CD4-positive, alpha-beta T cell treated with Interleukin-6 at 100 ng/mL for 8 hours (primary cell): ENCODE measurements at places on chromosomes 2 and 18.
A peak's percentile ranks its signal among the peaks of the same experiment; 100 is the strongest.

- DNase-seq: no peak
These were observed 21.0 kb upstream of the C2orf80 start for GRCh38 chr2:208210688-208211451.

- no peak for DNase-seq
These were observed 73.6 kb downstream of the COPS8 start for GRCh38 chr2:237159006-237159911.

DNA sequence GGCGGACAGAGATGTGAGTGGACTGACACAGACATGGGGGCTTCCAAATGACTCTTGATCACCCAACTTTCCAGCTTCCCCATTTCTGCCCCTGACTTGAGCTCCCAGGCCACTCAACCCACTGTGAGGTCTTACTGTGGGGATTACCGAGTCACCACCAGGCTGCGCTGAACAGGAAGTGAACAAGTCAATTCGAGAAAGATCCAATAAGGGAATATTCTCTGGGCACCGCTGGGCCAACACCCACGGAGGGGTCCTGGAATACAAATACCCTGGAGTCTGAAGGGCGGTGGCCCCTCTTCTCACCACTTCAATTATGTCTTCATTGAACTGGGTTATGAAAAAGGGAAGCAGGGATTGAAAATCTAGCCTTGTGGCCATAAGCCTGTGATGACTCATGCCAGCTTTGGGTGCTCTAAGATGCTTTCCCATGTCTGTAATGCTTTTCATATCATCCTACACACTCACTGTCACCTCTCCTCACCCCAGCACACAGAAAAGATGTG, 37.7 kb downstream of the BCL11A start:
- no peak for DNase-seq

DNA sequence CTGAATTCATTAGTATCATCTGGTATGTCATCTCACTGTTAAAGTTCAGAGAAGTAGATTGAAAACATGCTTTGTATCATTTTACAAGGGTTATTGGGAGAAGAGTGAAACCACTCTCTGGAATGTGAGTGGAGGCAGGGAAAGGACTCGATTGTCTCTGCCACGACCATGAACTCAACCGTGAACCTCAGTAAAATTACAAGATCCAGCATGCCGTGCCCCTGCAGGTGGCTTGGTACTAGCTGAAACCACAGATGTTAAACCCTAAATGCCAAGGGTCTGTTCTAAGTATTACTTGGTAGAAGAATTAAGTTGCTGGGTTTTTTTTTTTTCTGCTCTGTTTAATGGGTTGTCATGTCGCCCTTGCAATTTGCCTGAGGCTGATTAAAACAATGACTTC, 197.2 kb downstream of the MYO3B start:
- DNase-seq: no peak

DNA sequence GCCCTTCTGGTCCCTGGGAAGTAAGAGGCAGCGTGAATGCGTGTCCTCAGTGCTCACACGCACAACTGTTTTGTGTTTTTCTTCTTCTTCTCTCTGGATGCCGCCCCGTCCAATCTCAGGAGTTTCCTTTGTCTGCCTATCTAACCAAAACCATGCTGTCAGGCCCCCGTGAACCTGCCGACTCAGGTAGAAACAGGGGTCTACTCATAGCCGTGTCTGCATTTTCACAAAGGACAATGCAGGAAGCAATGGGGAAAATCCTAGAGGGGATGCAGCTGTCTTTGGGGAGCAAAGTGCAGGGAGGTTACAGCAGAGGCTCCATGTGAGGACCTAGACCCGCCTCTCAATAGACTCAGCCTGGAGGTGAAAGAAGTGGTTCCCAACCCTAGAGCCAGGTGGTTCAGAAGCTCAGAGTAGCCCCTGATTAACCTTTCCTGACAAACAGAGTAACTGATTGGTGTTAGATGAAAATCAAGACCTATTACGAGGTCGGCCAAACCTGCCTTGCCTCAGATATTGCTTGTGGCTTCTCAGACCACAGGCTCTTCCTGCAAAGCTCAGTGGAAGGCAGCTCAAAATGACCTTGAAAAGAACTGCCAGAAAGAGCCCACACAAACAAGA, 49.3 kb downstream of the CD226 start:
- DNase-seq: peak; percentile 25

- no peak for DNase-seq
These were observed 260.6 kb downstream of the PAX3 start for GRCh38 chr2:222038067-222038802.

DNA sequence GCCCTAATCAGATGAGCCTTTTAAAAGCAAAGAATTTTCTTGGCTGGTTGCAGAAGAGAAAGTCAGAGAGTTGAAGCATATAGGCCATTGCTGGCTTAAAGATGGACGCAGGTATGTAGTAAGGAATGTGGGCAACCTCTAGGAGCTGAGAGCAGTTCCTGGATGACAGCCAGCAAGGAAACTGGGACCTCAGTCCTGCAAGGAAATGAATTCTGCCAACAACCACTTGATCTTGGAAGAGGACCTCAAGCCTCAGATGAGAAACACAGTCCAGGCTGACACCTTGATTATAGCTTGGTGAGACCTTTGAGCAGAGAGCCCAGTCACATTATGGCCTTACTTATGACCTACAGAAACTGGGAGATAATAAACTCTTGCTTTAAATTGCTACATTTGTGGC, 15.7 kb downstream of the PHOSPHO2 start:
- no peak for DNase-seq

DNA sequence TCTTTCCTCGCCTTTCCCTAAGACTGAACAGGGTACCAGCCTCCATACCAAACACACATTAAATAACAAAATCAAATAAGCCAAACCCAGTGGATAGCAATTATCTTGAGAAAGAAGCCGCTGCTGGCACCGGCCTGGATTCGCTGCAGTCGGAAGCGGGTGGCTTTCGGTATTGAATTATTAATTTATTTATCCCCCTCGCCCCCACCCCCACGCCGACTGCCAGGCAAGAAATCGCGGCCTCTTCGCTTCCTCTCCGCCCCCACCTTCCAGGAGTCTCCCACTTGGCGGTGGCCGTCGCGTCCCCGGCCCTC, 370 bp upstream of the ZNF804A start:
- DNase-seq: no peak

- no peak for DNase-seq
These were observed 69.6 kb downstream of the ACVR1C start for GRCh38 chr2:157559061-157559460.

DNA sequence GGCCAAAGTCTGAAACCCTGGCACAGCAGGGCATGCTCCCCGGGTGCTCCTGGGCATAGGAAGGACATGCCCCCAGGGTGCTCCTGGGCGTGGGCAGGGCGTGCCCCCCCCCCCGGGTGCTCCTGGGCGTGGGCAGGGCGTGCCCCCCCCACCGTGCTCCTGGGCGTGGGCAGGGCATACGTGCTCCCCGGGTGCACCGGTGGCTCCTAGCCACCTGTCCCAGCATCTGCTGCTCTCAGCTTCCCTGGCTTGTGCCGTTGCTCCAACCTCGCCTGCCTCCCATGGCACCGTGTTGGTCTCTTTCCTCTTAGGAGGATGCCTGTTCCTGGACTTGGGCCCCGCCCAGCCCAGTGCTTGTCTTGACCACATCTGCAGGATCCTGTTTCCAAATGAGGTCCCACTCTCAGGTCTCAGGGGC, 95.6 kb upstream of the CTDP1 start:
- no peak for DNase-seq

GRCh38 chr18:58272779-58273435, 228.9 kb downstream of the NEDD4L start:
- peak; percentile 3 for DNase-seq

- no peak for DNase-seq
These were observed 241.0 kb upstream of the RBBP8 start for GRCh38 chr18:22691946-22692710.

DNA sequence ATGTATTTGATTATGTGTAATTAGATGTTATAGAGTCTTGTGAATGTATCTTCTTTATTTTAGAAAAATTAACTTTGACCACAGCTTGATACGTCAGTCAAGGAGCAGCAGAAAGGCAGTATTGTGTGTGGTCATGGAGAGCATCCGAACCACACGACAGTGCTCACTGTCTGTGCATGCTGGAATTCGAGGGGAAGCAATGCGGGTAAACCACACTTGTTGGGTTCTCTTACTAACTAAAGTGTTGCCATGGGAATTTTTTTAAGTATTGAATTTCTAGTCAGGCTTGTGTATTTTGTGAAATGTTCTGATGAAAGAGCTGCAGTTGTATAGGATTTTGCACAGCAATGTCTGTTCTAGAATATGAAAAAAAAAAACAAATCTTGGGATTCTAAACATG, 4.8 kb downstream of the PJVK start:
- no peak for DNase-seq

- DNase-seq: no peak
These were observed 62.0 kb upstream of the TAF1B start for GRCh38 chr2:9781252-9781651.

DNA sequence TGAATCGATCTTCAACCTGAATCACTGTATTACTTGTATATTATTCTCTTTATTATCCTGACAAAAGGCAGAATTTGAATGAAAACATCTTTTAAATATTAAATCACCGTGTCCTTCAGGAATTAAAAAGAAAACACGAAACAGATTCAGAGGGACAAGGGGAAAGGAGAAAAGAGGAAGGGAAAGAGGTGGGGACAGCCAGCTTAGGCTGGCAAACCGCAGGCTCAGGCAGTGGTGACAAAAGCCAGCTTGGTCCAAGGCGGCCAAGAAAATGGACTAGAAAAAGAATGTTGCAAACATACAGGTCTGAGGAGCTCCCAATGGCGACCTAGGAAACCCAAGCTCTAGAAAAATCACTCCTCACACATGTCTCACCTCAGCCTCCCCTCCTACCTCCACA, 6.8 kb downstream of the B4GALT6 start:
- DNase-seq: no peak

DNA sequence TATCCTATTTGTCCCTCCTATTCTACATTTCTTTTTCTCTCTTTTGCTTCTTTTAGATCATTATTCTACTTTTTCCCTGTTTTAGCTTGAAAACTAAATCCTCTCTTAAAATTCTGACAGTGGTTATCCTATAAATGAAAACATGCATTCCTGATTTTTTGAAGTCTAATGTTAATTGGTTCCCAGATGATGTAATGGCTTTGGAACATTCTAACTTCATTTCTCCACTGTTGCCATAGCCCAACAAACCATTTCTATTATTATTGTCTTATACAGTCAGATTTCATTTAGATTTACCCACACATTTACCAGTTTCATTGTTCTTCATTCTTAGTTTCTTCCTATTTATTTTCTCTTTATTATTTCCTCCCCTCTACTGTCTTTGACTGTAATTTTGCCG, 36.5 kb downstream of the SIGLEC15 start:
- DNase-seq: no peak

DNA sequence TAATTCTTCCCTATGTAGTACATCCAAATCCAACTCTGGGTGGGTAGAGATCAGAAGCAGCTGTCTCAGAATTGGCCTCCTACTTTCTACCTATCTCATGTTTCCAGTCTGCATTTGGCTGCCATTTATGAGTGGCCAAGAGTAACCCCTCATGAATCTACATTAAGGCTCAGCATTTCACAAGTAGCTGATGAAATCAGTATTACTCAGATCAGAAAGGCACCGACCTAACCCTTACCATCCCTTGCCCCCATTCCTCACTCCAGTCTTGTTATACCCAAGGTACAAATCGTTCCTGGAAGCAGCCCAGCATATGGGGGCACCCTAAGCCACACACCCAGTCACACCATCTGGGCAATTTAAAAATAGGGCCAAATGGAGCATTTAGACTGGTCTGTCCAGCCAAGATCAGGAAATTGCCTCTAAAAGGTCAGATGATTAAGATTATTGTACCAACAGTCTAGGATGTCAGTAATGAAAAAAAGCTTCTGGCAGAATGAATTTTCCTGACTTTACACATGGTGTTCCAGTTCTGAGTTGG, 37.1 kb downstream of the CD28 start:
- no peak for DNase-seq

DNA sequence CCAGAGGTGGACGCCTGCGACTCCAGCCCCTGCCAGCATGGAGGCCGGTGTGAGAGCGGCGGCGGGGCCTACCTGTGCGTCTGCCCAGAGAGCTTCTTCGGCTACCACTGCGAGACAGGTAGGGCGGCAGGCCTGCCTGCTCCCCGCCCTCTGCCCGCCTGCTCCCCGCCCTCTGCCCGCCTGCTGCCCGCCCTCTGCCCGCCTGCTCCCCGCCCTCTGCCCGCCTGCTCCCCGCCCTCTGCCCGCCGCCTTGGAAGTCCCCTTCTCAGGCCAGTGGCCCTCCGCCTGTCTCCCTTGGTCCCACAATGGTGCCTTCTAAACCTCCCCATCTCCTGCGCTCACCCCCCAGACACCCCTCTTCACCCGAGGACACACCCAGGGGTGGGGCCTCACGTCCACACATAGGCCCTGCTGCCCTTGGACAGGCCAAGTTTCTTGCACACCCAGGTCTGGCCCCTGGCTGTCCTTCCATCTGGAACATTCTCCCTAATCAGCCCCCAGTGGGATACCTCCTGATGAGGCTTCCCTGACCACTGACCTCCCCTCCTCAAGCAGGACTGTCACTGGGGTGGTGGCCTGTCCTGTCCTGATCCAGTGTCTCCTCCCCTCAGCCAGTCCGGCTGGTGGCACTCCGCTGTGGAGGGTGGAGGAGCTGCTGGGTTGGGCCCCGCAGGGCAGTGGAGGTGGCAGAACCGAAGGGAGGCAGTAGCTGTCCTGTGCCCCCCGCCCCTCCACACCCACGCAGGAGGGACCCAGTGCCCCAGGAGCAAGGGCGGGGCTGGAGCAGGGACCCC, 37.9 kb downstream of the MTERF4 start:
- DNase-seq: peak; percentile 51

- no peak for DNase-seq
These were observed 84.0 kb downstream of the SH3RF3 start for GRCh38 chr2:109212836-109213563.

DNA sequence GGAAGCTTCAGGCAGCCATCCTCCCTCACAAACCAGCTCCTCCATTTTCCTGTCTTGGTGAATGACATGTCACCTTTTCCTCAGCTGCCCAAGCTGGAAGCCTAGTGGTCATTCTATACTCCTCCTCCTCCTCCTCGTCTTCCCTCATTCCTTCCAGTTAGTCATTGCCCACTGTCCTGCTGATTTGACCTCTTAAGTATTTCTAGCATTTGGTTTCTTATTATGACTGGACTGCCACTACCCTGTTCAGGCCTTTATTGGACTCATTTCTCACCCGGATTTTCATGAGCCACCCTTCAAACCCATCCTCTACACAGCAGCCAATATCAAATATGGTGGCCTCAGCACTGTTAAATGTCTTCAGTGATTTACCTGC, 21.9 kb upstream of the MGAT5 start:
- DNase-seq: no peak

DNA sequence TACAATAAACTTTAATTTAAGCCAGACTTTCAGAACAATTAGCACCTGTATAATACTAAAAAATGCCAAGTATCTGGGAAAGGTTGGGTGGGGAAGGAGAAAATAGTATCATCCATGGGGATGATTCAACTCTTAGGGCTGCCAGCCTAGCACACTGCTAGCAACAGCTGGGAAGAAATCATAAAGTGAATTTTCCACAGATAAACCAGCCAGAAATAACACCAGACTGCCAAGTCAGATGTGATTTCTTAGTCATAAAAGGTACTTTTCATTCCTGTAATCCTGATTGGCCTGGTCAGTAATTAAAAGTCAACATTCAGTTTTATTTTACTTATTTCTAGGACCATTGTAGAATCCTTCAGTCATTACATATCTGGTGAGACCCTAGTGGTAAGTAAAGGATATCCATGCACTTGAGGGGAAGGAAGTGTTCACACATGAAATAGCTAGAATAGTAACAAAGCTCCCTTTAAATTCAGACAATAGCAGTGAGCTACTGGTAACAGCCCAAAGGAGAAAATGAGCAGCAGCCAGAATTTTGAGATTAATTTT, 59.4 kb downstream of the LIMS1 start:
- no peak for DNase-seq

- DNase-seq: no peak
These were observed 476.5 kb upstream of the TRIB2 start for GRCh38 chr2:12240206-12240605.
